Pons (tissue), 1 donor: ENCODE measurements at places on chromosomes 5 and 9.

DNA sequence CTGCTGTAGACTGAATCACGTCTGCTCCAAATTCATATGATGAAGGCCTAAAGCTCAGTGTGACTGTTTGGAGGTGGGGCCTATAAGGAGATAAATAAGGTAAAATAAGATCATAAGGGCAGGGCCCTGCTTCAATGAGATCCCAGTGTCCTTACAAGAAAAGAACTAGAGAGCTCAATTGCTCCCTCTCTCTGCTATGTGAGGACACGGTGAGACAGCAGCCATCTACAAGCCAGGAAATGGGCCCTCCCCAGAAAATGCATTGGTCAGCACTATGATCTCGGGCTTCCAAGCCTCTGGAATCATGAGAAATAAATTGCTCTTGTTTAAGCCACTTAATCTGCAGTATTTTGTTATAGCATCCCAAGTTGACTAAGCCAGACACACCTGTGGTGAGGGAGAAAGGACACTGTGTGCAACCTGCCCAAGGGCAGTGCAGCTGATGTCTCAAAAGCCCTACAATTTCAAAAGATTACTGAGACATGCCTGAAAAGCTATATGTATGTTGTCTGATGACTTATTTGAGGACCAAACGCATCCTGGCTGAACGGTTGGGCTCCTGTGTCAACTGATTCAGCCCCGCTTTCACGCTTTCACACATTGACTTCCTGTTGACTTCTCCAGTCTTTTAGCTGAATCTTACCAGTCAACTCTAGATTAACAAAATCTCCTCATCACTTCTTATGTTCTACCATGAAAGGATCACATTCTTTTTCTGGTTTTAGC lies 13.2 kb downstream of the GZMK start:
- DNase-seq, result no peak

- DNase-seq, result no peak
These were observed 1.4 kb upstream of the N4BP3 start for GRCh38 chr5:178111925-178112324.

GRCh38 chr9:15400281-15400941 lies 22.3 kb upstream of the SNAPC3 start:
- DNase-seq, result no peak

- DNase-seq, result peak; percentile 69
These were observed 5.6 kb upstream of the IRF1 start for GRCh38 chr5:132496191-132496630.

DNA sequence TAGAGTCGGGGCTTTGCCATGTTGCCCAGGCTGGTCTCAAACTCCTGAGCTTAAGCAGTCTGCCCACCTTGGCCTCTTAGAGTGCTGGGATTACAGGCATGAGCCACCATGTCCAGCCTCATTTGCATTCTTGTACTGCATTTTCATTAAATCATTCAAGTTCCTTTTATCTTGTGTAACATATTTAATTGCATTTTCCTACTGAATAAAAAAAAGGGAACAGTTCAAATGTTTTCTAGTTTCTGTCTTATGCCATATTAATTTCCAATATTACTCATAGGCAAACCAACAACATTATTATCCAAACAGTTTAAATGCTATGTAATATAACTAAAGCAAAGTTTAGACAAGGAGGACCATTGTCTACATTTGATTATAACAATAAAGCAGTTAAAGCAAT lies 6.1 kb downstream of the SLC31A1 start:
- no peak for DNase-seq

GRCh38 chr9:107688728-107689127 lies 199.2 kb upstream of the KLF4 start:
- DNase-seq, result no peak

- DNase-seq, result no peak
These were observed 114.7 kb upstream of the RIOK2 start for GRCh38 chr5:97297704-97298091.

DNA sequence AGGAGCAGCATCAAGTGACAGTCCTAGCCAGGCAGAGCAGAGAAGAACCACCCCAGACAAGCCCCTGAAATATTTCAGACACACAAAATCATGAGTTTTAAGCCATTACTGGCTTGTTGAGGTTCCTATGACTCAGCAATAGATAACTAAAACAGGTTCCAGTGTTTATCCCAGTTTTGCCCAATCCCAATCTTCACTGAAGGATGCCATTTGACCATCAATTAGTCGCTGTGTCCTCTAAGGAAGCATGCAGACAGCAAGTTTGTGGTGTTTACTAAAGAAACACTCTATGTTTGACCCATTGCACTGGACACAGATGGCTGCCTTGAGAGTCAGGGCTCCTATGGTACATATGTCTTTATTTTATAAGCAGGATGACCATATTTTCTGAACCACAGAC lies 186.7 kb downstream of the SYK start:
- DNase-seq, result no peak

DNA sequence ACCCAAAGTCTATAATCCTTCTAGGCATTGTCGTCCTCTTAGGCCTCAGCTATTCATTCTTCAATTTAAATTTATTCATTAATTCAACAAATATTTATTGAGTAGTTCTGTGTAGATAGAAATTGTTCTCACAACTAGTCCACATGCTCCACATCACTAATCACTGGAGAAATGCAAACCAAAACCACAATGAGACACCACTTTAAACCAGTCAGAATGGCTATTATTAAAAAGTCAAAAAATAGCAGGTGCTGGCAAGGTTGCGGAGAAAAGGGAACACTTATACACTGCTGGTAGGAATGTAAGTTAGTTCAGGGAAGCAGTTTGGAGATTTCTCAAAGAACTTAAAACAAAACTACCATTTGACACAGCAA lies 51.1 kb upstream of the TNFSF15 start:
- DNase-seq, result no peak

- DNase-seq, result no peak
These were observed 124.7 kb downstream of the GABBR2 start for GRCh38 chr9:98584059-98584458.

DNA sequence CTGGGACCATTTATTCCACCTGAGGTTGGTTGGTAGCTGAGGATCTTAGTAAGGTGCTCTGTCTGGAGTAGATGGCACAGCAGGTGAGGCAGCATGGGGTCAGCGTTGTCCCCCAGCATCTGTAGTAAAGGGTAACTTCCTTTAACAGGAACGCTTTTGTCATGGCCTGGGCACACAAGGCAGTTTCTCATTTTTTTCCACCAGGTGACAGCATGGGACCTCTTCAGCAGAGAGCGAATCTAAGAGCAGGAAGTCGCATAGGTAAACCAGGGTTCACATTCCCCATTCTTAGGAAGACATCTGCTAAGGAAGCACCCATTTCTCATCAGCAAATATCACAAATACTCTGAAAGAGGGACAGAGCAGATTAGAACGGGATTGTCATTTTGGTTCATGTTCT lies 56.5 kb downstream of the GPR107 start:
- no peak for DNase-seq

- no peak for DNase-seq
These were observed 14.3 kb downstream of the CDC42SE2 start for GRCh38 chr5:131277875-131278740.

GRCh38 chr9:79489261-79490000 lies 82.3 kb upstream of the TLE4 start:
- DNase-seq, result peak; percentile 94

- peak; percentile 34 for DNase-seq
These were observed 67.8 kb downstream of the FAT2 start for GRCh38 chr5:151523335-151523734.

DNA sequence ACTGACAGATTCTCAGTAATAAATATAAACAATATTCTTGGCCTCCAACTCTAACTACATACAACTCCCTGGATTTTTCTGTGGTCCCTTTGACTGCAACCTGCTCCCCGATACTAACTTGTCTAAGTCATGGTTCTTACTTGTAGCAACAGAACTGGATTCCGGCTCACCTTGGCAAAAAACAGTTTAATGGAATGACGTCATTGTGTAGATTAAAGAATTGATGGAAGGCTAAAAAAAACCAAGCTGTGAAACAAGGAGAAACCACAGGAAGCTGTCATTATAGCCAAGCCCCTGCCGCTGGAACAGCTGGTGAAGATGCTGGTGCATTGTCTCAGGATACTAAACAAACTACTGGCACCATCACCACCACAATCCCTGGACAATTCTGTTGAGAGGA lies 11.4 kb upstream of the ADAMTS19 start:
- no peak for DNase-seq
